Anterior cingulate cortex (tissue), 58 donors: ENCODE measurements at places on chromosomes 3 and 15.
A peak's percentile ranks its signal among the peaks of the same experiment; 100 is the strongest.

GRCh38 chr3:107328069-107328468 is 49.2 kb upstream of the CCDC54 start:
- no peak for DNase-seq

DNA sequence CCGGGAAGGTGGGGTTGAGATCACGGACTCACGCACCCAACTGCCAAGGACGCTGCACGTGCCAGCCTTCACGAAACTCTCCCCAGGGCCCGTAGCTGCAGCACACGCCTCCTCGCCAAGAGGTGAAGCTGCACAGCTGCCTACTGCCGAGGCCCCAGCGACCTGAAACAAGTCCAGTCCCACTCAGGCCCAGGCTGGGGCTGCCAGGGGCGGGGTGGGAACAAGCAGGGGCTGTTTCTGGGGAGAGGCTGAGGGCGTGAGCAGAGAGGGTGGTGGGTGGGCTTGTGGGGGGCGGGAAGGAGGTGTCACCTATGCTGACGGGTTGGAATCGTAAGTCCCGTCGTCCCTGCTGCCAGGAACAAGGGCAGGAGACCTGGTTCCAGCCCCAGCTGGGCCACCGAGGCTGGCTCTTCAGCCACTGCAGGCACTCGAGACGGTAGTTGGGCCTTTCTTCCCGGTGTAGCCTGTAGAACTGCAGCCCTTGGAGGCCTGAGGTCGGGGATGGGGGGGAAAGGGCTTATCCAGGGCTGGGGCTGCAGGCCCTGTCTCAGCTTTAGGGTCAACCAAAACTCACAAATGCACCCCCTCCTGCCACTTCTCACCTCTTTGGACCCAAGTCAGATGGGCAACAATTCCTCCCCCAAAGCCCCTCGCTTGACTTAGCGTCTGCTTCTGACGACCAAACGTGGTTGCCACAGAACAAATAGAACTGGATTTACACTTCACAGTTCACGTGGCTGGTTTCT is 44.4 kb downstream of the MUC20 start:
- DNase-seq: no peak

DNA sequence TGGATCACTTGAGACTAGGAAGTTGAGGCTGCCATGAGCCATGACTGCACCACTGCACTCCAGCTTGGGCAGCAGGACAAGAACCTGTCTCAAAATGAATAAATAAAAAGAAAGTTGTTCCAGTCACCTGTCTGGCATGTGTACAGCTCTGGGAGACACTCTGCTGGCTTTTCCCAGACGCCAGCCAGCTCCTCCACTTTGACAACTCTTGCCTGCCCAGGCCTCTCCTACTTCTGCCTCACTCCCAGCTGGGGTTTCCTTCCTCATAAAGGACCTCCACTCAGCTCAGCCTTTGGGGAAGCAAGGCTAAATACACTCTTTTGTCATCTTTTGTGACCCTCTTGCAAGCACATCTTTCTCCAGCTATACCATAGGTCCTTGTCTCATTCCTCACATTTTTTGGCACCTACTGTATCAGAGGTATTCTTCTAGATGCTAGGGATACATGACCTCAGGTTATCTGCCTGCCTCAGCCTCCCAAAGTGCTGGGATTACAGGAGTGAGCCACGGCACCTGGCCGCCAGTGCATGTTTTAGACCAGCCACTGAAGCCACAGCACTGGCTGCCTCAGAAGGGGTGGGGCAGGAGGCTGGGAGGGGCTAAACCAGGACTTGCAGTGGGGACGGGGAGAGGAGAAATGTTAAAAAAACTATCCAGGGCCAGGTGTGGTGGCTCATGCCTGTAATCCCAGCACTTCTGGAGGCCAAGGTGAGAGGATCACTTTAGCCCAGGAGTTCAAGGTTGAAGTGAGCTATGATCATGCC is 10.0 kb upstream of the ELP6 start:
- DNase-seq: no peak

GRCh38 chr15:66707310-66708082 is 5.5 kb downstream of the SMAD6 start:
- peak; percentile 15 for DNase-seq

DNA sequence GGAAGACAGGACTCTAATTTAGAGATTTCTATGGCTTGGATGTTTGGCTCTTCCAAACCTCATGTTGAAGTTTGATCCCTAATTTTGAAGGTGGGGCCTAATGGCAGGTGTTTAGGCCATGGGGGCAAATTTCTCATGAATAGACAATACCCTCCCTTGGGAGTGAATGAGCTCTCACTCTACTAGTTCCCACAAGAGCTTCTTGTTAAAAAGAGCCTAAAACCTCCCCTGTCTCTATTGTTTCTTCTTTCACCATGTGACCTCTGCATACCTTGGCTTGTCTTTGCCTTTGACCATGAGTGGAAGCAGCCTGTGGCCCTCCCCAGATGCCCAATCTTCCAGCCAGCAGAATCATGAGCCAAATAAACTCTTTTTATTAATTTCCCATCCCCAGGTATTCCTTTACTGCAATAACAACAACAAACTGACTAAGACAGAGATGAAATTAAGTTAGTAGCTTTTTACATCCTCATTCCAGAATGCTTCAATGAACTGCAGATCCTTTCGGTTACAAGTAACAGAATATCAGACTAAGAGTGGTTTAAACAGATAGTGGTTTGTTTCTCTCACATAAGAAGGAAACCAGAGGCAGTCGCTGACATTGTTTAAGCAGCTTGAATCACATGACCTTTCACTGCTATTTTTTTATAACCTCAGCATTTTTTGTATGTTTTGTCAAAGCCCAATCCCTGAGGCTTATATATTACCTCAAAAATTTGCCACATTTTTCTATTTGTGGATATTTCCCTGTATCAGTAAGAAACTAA is 1013.3 kb upstream of the SEMA6D start:
- no peak for DNase-seq

DNA sequence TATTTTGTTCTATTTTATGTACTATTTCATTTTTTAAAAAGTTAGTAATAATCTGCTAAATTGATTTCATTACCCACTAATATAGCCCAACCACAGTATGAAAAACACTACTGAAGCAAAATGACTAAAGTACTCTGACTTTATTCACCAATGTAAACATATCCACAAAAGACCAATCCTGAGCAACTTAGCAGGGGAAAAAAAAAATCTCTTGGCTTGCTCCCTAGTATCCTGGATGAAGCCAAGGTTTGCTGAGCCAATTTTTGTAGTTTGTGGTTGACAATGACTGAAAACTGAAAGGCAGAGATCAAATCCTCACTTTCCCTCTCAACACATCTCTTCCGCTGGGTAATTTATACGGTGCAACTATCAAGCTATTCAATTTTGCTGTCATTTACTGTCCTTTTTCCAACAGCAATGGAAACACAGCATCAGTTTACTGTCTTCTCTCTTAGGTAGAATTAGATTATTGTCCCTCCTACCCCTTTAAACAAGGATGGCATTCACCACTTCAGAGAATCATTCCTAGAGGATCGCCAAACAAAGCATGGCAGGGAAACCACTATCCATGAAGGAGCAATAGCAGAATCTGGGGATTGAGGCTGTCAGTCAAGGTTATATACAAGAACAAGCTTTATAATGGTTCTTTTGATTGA is 149.7 kb downstream of the THRB start:
- DNase-seq: no peak

DNA sequence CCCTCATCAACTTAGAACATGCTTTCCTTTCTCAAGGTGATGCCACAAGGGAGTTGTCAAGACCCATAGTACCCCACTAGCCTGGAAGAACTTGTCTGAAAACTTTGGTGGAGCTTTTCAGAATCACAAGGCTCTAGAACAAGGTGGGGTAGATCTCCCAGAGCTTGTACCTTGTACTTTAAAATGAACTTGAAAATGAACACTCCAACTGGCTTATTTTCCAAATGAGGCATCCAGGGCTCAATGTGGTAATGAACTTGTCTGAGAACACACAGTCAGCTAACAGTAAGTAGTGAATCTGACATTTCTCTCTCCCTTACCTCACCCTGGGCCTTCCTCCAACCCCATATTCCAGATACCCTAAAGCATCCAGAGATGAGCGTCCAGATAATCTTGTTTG is 81.8 kb upstream of the THBS1 start:
- no peak for DNase-seq
